ENCODE measurements at places on chromosomes 3 and 15.

DNA sequence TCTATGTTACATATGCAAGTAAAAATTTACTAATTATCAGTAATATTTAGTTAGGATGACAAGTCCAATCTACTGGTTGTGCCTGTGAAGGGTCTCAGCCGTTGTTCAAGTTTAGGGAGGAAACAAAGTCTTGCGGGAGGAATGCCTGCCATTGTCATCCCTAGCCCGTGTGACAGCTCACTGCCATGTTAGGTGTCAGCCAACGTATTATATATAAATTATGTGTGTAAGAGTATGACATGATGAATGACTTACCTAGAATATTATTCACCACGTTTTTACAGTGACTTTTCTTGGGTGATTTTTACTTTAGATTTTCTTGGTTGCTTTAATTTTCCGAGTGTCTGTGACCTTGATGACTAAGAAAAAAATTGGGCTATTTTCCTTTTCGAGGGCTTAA, 614.4 kb upstream of the MDFIC2 start:
- no peak for DNase-seq

DNA sequence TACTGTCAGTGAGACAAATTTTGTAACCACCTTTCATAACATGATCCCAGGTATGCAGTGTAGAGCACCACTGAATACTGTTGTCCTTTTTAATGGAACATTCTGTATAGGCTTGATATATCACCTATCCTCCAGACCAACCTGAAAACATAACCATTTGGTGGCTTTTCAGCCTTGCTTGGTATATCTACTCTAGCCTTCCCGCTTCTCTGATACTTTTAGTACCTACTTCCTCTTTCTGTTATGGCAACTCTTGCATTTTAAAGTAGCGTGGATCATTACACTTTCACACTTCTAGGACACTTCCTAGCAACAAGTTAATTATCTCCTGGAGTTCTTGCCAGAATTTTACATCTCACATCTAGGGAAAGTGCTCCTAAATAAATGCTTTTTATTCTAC, 226.6 kb upstream of the ROBO1 start:
- no peak for DNase-seq

DNA sequence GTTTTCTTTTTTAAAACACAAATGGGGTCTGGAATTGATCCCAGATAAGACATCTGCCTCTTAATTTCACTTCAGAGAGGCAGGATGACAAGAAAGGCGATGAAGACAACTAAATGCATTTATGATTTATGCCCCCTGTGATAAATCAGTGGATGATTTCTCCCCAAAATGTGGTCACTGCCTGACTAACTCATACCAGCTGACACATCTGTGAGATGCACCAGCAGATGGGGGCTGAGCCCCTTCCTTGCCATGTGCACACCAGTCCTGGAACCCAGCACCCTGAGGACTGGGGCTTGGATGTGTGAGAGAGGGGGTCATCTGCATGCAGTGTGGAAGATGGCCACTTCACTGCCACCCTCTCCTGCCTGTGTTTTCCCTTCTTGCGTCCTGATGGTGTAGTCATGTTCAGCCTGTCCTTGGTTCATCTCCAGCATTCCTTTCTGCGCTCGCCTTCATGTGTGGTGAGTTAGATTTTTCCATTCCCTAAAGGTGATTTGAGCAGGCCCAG, 264.3 kb downstream of the LRTM1 start:
- DNase-seq, result no peak

GRCh38 chr15:66819084-66819483, 117.0 kb downstream of the SMAD6 start:
- no peak for DNase-seq

- DNase-seq, result no peak
These were observed 215.2 kb upstream of the ROBO2 start for GRCh38 chr3:76824658-76825240.

DNA sequence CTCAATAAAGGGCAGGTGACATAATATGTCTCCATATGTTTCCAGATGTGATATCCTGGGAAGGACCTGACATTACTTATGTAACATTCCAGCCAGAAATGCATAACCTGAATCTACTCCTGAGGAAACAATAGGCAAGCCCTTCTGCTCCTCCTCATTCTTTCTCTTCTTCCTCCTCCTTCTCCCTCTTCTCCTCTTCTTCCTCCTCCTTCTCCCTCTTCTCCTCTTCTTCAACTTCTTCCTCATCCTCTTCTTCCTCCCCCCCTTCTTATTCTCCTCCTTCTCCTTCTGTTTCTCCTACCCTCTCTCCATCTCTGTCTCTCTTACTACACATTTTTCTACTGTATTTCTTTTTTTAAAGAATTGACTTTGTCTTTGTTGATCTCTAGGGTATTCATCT, 43.5 kb upstream of the ITGA11 start:
- DNase-seq, result no peak

GRCh38 chr3:132443421-132443820, 26.1 kb downstream of the DNAJC13 start:
- DNase-seq, result no peak

DNA sequence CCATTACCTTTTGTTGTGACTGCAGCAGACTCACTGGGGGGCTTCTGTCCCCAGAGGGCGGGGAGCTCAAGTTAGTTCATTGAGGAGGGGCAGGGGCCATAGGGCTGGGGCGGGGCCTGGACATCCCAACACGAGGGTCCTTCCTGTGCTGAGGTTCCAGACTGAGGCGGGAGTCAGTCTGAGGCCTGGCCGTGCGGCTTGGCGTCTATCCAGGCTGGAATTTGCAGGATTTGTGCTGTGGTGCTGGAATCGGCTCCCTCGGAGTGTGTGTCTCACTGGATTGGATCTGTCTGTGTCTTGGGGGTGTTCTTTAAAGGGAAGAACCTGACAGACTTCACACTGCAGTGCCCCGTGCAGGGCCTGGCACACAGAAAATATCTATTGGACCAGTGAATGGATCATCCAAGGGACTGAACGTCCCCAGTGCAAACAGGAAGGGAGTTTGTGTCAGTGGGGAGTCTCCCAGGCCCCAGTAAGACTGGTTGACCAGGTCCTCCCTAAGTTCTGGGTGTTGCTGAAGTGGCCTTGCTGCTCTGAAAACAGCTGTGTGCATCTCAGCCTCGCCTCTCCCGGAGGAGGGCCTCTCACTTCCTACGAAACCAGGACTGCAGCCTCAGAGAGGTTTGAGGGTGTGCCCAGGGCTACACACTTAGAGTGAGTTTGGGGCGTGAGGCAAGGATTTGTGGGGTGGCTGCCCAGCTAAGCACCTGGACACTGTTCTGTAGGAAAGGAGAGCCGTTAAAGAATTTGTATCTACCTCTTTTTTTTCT, 26.1 kb downstream of the GOLGA6L2 start:
- no peak for DNase-seq

DNA sequence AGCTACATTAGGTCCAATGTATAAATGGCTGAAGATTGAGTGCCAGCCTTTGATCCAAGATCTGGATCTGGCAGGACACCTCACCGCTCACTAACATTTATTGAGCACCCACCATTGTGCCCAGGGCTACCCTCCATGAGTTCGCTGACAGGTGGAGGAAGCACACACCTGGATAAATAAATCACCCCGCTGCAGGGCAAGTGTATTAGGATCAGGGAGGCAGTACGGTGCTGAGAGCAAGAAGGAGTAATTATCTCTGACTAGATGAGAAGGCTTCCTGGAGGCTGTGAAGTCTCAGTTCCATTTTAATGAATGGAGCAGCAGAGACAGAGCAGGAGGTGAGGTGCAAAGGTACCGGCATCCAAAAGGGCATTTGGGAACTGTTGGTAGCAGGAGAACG, 104.1 kb downstream of the LIPC start:
- no peak for DNase-seq

GRCh38 chr3:147384210-147385058, 21.9 kb downstream of the ZIC4 start:
- peak; percentile 20 for DNase-seq

GRCh38 chr15:36887214-36887961, 213.0 kb downstream of the MEIS2 start:
- no peak for DNase-seq

GRCh38 chr3:106740116-106740515, 637.1 kb upstream of the CCDC54 start:
- no peak for DNase-seq

GRCh38 chr3:57752307-57752706, 3.8 kb upstream of the SLMAP start:
- DNase-seq, result no peak

- peak; percentile 36 for DNase-seq
These were observed 296.8 kb downstream of the DOCK3 start for GRCh38 chr3:50971487-50971924.

- no peak for DNase-seq
These were observed 3.6 kb downstream of the KLF13 start for GRCh38 chr15:31330111-31330785.

- DNase-seq, result no peak
These were observed 8.4 kb downstream of the MYO1E start for GRCh38 chr15:59364248-59364647.

- no peak for DNase-seq
These were observed 223.5 kb downstream of the ABHD5 start for GRCh38 chr3:43914269-43914668.

DNA sequence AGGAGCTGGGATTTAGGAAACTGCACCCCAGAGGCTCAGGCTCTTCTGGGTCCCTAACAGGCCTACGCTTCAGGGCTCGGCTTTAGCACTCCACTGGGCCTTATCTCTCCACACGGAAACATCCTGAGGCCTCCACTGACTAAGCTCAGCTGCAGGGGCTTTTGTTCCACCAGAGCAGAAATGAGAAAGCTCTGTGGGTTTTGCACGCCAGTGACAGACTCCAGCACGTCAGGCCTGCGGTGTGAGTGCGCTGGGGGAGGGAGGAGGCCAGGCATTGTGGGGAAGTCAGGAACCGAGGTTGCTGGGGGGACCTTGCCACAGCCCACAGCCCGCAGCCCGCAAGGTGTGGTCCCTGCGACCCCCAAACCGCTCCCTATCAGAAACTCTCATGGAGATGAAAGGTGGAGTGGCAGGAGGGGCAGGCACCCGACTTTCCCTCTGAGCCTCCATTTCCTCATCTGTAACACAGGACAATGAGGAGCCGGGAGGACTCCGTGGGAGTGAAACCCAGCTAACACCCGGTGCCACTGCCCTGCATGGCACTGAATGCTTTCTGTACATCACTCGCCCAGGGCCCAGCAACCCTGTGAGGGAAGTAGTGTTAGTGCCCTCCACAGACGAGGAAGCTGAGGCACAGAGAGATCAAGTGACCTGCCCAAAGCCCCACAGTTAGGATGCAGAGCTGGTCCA, 106.5 kb downstream of the TPRA1 start:
- no peak for DNase-seq

GRCh38 chr3:62942227-62942626, 67.0 kb upstream of the CADPS start:
- no peak for DNase-seq

DNA sequence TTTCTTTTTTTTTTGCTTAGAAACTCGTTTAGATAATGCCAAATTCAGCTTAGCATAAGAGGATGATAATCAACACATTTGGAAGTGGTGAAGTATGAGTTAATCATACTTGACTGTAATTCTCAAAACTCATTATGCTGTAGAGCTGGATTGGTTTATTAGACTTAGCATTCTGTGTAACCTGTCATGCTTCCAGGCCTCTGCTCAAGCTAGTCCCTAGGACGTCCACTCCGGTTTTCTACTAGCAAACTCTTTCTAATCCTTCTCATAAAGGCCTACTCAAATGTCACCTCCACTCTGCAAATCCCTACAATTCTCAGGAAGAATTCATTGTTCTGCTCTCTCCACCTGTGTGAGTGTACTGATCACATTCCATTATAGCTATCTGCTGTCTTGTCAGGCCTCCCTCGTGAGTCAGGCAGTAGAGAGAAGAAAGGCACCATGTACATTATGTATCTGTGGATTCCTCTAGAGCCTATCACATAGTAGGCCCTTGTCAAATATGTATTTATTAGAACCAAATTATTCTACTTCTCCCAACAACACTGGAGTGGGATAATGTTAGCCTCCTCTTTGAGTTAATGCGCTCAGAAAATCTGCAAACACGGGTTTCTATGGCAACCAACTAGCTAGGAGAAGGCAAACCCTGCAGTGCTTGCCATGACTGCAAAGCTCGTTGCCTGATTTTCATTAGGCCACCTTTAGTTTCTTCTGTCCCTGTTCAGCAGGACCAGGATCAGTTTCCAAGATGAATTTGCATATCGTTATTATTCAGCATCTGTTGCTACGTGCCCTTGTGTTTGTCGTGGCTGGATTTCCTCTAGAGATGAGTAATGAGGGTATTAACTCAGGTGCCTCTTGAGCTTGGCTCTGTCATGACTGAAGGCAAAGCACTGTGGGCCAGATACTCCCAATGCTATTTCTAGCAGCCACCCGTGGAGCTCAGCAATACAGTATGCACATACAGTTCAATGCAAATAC, 30.7 kb downstream of the ATP13A5 start:
- DNase-seq, result peak; percentile 19

Data from cerebellar cortex (tissue), 1 donor.